Lung (tissue), 17 donors: ENCODE measurements at places on chromosomes 16 and 17.

- no peak for DNase-seq
These were observed 114.5 kb upstream of the MAF start for GRCh38 chr16:79715061-79715460.

GRCh38 chr16:79767421-79768275 is 167.1 kb upstream of the MAF start:
- peak; percentile 74 for DNase-seq

DNA sequence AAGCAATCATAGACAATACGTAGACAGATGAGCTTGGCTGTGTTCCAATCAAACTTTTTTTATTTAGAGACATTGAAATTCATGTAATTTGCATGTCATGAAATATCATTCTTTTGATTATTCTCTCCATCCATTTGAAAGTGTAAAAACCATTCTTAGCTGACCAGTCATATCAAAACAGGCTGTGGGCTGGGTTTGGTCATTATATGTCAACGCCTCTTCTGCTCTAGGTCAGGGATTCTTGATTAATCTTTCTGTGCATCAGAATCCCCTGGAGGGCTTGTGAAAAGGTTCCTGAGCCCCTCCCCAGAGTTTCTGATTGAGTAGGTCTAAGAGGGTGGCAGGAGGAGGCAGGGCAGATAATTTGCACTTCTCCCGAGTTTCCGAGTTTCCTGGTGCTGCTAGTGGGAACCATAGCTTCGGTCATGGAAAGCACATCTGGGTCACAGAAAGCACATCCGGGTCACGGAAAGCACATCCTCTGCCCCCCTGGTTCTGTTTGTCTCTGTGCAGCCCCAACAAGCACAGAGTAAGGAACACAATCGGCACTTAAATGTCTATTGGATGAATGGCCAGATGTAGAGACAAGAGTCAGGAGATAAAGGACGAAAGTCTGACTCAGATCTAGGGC is 16.4 kb downstream of the PIMREG start:
- no peak for DNase-seq

DNA sequence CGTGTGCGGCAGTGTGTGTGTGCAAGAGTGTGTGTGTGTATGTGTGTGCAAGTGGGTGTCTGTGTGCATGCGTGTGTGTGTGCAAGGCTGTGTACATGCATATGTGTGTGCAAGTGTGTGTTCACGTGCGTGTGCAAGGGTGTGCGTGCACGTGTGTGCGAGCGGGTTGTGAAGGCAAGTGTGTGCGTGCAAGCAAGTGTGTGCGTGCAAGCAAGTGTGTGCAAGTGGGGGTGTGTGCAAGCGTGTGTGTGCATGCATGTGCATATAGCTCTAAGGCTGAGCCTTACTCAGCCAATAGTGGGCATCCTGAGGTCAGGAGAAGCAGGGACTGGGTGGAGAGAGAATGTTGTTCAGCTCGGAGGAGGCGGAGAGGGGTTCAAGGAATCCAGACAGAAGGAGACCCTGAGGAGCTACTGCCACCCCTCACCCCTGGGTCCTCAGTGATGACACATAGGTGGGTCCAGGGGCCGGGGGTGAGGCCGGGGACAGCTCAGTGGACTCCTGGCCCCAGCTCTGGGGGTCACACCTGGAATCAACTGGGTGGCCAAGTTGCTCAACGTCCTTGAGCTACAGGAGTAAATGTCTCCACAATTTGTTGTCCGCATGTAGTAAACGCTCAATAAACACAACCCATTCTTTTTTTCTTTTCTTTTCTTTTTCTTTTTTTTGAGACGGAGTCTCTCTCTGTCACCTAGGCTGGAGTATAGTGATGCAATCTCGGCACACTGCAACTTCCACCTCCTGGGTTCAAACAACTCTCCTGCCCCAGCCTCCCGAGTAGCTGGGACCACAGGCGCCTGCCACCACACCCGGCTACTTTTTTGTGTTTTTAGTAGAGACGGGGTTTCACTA is 1.8 kb downstream of the PRR29 start:
- DNase-seq: no peak

DNA sequence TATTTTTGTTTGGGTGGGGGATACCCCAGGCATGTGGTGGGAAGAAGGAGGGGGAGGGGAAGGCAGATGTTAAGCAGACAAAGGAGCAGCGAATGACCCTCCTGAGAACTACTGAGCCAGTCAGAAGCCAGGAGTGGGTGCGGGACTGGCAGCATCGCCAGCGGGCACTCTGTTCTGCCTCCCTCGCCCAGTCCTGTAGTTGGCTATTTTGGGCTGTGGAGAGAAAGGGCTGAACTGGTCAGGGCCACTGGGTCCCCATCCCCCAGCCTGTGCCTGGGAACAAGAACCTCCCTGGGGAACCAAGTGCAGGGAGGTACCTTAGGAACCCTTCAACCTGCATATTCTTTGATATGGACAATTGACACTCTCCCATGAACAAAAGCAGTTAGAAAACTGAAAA is 6.4 kb downstream of the LRRC3C start:
- DNase-seq: no peak

GRCh38 chr17:70869402-70870085 is 700.2 kb downstream of the KCNJ2 start:
- no peak for DNase-seq
